ENCODE measurements at places on chromosomes 3 and 15.

DNA sequence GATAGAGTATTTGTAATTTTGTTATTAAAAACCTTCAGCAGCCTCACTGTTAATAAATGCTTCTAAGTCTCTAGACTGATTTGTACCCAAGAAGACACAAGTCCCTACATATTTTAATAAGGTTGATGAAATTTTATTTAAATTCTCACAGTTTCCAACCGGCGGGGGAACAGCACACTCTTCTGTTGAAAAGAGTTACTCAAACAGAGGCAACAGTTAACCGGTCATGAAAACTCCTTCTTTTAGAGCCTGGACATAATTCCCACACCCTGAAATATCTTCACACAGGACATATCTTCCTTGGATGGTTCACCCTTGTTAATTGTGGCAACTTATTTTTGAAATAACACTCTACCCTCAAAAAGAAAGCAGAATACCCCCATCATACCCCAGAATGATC, 278.8 kb downstream of the FOXP1 start:
- no peak for DNase-seq

GRCh38 chr3:126474498-126475412, 936 bp downstream of the ZXDC start:
- DNase-seq, result no peak

GRCh38 chr15:61034678-61035291, 194.3 kb downstream of the RORA start:
- no peak for DNase-seq

DNA sequence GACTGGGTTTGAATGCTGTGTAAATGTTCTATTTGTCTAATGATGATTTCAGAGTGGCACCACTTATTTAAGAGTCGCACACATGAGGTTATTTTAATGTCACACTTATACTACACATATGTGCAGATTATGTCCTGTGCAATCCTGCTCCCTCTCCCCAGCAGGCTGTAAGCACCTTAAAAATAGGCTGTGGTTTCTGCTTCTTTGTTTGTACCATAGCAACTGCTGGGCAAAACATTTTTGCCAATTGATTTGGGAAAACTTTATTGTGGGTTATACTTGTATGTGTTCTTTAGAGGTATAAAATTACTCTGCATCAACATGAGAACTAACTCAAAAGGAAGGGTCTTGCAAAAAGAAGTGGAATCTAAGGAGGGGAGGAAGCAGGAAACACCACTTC, 318.5 kb downstream of the NTRK3 start:
- DNase-seq, result no peak

DNA sequence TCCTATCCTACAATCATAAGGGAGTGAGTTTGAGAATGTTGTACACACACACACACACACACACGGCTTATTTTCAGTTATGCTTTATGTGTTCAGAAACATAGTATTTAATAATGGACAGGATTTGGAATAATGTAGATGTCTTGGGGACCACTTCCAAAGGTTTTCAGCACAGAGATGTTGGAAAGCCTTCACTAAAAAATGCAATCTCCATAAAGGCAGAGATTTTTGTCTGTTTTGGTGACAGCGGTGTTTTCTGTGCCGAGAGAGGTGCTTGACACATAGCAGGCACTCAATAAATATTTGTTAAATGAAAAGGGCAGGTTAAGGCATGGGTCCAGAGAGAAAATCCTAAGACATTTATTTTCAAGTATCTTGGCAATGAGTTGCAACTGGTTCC, 428.2 kb upstream of the RGMA start:
- DNase-seq, result no peak

GRCh38 chr3:29410660-29411405, 130.0 kb downstream of the RBMS3 start:
- no peak for DNase-seq

DNA sequence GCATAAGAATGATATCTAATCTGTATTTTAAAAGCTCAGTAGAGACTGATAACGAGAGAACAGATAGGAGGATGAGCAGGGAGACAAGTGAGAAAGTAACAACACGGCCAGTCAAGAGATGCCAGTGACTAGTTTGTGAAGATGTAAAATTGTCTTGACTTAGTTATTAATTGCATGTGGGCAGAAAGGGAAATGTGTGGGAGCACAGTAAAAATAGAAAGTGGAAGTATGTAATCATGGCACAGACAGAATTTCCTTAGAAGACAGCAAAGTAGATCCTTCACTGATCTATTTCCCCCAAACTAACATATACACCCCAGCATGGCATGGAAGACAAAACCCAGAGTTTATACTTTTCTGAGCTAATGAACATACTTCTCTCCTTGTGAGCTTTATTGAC, 344.5 kb downstream of the FGF12 start:
- no peak for DNase-seq

DNA sequence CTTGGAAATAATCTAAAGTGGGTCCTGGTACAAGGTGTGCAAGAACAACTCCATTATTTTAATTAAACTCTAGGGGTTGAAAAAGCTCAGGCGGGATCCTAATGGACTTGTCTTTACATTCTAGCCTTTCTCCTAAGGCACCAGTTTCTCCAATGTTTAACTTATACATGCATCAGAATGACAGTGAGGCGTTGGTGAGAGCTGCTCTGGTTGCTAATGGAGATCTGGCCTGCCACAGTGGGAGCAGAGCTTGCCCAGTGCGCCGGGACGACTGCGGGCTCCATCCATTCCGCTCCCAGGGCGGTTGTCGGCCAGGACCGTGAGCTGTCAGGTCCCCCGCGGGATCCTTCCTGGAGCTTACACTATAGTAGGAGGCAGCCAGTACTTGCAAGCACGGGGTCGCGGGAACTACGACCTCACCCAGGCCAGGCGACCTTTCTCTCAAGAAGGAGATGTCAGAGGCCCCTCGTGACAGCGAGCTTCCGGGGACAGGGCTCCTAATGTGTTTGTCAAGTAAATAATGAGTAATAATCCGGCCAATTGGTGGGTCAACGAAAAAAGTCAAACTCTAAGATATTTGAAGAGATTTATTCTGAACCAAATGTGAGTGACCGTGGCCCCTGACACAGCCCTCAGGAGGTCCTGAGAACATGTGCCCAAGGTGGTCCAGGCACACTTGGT, 991 bp upstream of the HIGD1A start:
- no peak for DNase-seq

GRCh38 chr3:153001210-153002078, 160.6 kb upstream of the RAP2B start:
- no peak for DNase-seq

GRCh38 chr3:150391161-150391560, 16.9 kb upstream of the TSC22D2 start:
- DNase-seq, result no peak

DNA sequence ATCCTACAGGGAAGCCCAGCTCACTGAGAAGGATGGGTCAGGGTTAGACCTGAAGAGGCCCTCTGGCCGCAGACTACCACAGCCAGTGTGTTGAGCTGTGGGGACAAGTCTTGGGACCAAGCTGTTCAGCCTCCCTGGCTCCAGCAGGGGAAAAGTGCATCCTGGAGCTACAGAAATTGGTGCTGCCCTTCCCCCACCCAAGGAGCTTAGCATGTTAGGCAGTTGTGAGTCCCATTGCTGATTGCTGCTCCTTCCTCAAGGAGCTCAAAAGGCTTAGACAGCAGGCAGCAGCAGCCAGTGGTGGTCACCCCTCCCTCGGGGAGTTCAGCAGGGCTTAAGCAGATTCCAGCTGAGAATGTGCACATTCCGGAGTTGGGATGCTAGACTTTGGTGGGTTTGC, 165.6 kb downstream of the ATP8B4 start:
- DNase-seq, result no peak

- DNase-seq, result no peak
Observed at GRCh38 chr15:89670971-89671560, 8.1 kb downstream of the PLIN1 start.

- DNase-seq, result no peak
Observed at GRCh38 chr3:71101014-71101413, 482.5 kb downstream of the FOXP1 start.

DNA sequence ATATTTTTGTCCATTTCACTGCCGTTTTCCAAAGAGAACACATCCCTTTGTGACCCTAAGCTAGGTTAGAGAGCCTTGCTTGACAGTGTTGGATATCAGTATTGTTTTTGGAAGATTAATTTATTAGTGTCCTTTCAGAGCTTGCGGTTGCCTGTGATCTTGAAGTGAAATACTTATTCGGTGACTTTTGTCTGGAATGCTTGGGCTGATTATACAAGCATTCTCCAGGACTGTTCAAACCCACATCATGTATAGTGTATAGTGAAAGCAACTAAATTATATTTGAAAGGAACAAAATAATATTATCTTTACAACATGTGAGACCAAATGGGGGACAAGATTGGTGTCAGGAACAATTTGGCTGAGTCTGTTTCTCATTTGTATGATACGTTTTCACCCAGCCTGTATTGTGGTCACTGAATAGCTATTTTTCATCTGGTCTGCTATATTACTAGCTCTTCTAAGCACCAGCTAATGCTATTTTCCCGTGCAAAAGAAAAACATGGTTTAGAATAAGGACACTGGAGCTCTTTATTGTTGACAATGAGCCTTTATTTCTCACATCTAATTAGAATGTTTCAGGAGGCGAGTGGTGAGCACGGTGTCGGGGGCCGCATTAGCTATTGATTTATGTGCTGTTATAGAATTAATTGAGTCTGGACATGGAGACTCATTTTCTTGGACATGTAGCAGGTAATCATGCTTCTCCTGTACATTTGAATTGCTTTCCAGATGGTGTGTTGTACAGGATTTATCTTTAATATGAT, 158.1 kb downstream of the APBA2 start:
- DNase-seq, result no peak

Data from cortex of kidney (tissue), 1 donor.